ENCODE measurements at places on chromosomes 3 and 15.

- no peak for DNase-seq
These were observed 391.3 kb downstream of the TIGIT start for GRCh38 chr3:114685161-114685560.

- no peak for DNase-seq
These were observed 24.8 kb upstream of the MBNL1 start for GRCh38 chr3:152243721-152244516.

- no peak for DNase-seq
These were observed 15.6 kb downstream of the CPA3 start for GRCh38 chr3:148880681-148881080.

GRCh38 chr3:149532489-149533180 lies 58.1 kb downstream of the TM4SF4 start:
- DNase-seq: no peak

DNA sequence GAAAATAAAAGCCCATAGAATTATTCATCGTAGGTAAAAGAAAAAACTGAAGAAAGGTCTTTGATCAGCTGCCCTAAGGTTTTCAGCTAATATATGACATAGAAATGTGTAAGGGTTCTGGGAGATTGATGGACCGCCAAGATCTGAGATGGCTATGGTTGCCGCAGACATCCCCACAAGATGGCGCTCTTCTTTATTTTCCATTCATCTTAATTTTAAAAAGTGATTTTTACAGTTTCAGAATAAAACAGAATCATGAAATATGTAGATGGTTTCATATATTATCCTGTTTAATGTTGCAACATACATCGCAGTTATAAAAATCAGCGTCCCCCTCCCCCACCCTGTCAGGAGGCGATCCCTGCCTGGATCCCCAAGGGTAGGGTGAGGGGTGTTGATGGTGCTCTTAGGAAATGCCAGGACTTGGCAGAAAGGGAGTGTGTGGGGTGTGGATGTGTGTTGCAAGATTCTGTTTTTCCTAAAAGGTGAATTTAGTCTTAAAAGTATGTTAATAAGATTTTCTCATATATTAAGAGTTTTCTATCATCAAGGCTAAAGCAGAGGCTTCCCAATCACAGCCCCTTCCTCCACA lies 68.8 kb downstream of the ANXA2 start:
- no peak for DNase-seq

DNA sequence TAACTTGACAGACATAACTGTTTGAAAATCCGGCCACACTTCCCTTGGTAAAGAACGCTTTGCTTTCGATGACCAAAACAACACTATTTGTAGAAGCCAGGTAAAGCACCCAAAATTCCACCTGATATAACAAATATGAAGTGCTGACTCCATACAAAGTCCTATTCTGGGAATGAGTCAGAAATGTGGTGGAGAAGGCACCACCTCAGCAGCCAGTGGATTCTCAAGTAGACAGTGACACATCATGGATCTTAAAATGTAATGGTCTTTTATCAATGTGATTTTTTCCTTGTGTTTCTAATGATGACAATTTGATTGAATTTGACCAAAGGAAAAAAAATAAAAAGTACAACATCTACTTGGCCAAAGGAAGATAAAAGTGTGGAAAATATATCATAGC lies 135.0 kb upstream of the WNT5A start:
- DNase-seq: no peak

- no peak for DNase-seq
These were observed 89.4 kb downstream of the FOXB1 start for GRCh38 chr15:60093273-60094067.

DNA sequence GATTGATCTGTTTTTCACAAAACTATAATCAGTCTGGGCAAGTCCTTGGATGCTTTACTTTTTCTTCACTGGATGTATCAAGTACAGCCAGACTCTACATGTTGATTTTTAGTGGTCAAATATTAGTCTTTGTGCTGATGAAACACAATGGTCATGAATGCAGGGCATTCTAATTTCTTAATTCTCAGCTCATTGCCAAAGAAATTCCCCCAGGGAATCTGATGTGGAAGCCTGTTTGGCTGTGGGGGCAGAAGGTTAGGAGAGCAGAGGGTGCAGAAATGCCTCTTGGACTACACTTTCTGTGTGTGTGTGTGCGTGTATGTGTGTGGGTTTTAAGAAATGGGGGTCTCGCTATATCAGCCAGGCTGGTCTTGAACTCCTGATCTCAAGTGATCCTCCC lies 48.7 kb upstream of the HACD2 start:
- DNase-seq: no peak

DNA sequence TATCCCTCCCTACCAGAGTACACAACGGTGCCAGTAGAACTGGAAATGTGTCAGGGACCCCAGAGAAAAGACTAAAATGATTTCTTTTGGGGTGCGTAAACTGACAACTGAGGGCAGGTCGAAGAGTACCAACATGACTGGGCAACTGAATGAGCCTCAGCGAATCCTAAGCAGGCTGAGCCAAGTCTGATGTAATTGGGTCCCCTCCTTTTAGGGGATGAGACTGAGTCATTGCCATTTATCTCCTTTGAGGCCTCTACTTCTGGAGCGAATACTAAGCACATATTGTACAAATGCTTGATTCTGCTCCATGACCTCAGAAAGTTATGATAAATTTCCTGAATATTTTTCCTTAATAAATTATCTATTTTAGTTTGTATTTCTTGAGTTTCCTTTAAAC lies 17.3 kb upstream of the GPR156 start:
- no peak for DNase-seq

GRCh38 chr15:66252685-66253417 lies 699 bp downstream of the MEGF11 start:
- DNase-seq: peak; percentile 34

DNA sequence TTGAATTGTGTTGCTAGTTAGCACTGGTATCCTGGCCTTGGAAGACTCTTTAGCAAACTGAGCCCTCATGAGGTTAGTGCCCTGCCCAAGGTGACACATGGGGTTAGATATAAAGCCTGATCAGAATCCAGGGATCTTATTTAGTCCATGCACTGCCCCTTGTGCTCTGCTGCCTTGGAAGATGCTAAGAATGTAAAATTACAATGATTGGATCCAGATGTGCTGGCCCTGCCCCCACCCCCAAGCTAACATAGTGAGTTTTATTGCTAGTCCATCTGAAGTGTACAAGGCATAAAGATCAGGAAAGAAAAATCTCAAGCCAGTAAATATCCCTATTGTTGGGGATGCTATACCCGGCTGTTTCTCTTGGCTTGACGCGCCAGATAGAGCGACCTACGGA lies 248.1 kb upstream of the C2CD4B start:
- DNase-seq: no peak

DNA sequence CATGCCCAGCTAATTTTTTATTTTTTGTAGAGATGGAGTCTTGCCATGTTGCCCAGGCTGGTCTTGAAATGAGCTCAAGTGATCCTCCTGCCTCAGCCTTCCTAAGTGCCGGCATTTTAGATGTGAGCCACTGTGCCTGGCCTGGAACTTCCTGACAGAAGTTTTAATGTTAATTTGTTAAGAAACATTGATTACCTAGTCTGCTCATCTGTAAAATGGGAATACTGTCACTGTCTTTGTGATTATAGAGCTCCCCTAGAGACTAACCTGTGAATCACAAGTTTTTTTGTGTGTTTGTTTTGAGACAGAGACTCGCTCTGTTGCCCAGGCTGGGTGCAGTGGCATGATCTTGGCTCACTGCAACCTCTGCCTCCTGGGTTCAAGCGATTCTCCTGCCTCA lies 4.3 kb upstream of the EIF3J start:
- DNase-seq: no peak

DNA sequence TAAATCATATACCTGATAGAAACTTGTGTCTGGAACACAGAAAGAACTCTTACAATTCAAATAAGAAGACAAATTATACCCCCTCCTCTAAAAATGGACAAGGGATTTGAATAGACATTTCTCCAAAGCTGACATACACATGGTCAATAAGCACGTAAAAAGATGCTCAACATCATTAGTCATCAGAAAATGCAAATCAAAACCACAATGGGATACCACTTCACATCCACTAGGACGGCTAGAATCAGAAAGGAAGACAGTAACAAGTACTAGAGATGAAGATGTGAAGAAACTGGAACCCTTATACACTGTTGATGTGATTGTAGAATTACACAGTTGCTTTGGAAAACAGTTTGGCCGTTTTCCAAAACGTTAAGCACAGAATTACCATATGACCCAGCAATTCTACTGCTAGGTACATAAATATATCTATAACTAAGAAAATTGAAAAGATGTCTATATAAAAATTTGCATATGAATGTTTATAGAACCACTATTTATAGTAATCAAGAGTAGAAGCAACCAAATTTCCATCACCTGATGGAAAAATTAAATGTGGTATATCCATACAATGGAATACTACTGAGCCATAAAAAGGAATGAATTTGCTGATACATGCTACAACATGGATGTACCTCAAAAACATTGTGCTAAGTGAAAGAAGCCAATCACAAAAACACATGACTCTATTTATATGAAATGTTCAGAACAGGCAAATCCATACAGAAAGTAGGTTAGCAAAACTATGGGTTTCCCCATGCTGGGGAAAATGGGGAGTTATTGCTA lies 60.8 kb downstream of the GREM1 start:
- DNase-seq: no peak

DNA sequence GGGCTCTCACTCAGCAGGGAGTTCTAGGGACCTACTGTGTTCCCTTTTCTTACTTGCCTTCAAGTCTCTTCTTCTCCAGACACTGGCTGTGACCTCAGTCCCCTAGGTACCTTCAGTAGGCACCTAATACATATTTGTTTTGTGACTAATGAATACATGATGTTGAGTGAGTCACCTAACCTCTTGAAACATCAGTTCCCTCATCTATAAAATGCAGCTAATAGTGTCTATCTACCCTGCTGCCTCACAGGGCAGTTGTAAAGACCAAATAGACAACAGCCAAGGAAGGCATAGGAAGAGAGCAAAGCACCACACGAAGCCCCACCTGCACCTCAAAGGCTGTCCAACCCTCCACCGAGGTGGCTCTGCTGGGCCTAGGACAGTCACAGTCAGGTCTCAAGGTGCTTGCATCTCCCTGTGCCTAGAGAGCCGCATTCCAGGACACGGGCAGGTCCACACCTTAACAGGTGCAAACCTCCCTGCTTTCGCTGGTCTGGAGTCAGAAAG lies 29.1 kb downstream of the DAPK2 start:
- DNase-seq: no peak

GRCh38 chr15:97146929-97147870 lies 813.3 kb upstream of the ARRDC4 start:
- DNase-seq: no peak

DNA sequence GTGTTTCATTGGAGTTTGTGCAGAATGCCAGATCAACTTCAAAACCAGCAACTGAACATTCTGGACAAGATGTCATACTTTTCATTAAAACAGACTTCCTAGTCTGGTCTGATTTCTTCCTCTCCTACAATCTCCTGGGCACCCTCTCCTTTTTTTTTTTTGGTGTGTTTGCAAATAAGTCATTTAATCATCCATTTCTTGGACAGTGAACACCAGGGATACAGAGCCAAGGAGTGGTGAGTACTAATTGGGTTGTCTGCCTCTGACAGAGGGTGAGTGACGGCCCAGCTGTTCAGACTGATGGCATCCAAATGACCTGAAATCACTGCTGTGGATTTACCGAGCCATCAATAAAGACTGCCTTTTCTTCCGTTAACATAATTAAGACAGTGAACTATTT lies 158.0 kb downstream of the STT3B start:
- DNase-seq: no peak

DNA sequence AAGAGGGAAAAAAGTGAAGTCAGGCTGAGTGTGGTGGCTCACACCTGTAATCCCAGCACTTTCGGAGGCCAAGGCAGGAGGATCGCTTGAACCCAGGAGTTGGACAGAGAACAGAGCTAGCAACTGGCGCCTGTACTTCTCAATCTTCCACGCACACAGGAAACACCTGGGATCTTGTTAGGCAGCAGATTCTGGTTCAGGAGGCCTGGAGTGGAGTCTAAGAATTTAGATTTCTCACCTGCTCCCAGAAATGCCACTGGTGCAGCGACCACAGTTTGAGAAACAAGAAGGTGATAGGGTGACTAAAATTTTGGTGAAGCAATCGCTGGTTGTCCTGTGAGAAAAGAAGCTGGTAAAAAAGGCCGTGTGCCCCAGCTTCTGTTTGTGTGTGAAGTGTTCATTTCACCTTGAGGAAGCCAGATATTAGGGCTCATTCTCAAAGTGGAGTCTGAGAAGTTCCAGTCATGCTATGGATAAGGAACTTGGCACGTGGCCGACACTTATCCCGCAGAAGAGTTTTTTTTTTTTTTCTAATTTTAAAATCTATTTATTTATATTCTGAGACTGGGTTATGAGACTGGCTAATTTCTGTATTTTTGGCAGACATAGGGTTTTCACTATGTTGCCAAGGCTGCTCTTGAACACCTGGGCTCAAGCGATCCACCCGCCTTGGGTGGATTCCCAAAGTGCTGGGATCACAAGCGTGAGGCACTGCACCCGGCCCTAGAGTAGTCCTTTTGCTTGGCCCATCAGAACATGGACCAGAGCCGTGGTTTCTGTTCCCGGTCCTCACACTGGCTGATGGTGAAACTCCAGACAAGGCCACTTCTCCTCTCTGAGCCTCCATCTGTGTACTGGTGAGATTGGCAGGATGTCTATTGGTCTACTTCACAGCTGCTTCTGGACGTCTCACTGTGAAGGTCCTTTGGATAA lies 324.6 kb upstream of the PROK2 start:
- no peak for DNase-seq

DNA sequence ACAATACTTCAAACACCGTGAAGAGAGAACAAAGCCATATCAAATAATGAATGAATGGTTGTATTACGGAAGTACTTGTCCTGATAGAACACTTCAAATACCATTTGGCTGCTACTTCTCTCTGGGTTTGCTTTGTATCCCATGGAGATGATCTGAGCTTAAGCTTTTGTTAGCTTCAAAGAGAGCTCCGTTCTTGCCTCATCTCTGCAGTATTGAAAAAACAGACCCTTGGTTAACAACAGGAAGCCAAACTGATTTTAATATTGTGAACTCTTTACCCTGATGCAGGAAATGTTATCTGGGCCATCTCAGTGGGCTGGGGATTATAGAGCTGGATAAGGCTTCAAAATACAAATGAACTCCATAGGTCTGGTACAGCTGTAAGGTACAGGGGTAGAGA lies 101.0 kb downstream of the CHL1 start:
- DNase-seq: no peak

- peak; percentile 61 for DNase-seq
These were observed 599.0 kb downstream of the MAGI1 start for GRCh38 chr3:65439641-65440284.

DNA sequence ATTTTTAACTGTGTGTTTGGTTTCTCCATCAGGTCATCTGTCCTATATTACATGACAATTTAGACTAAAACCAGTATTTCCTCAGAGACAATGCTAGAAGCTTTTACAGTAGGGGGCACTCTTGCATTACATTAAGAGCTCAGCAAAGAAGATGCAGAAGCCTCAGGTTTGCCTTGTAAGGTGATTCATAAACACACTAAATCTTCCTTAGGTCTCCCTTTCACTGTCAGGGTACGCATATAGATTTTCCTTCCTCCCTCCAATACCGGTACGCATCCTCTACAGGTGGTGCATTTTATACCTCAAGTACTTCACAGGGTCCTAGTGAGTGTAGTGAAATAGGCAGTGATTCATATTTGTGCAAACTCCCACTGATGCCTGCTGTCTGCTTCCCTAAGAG lies 46.5 kb downstream of the CD86 start:
- no peak for DNase-seq

- no peak for DNase-seq
These were observed 467.4 kb downstream of the GRM7 start for GRCh38 chr3:7328339-7328738.

- no peak for DNase-seq
These were observed 40.3 kb upstream of the ICE2 start for GRCh38 chr15:60519218-60519617.

Data from left ventricle myocardium superior (tissue), 1 donor.